Stimulated activated CD4-positive, alpha-beta T cell treated with anti-CD3 and anti-CD28 coated beads, Interleukin-15, amount 100 ng/mL, for 1 hour (primary cell): ENCODE measurements at places on chromosomes 7 and 10.

DNA sequence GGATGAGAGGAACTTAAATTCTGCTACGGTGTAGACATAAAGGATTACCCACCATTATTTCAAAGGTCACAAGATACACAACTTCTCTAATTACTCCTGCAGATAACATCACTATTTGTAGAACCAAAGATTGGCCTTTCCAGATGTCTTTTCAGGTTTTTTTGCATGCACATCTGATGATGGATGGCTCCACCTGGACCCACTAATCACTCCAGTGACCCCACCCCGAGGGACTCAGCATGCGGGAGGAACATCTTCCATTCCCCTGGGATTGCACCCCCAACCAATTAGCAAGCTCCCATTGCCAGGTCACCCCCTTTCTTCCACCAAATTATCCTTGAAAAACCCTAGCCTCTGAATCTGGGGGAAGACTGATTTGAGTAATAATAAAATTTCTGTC, 608.9 kb downstream of the CNTNAP2 start:
- no peak for DNase-seq

DNA sequence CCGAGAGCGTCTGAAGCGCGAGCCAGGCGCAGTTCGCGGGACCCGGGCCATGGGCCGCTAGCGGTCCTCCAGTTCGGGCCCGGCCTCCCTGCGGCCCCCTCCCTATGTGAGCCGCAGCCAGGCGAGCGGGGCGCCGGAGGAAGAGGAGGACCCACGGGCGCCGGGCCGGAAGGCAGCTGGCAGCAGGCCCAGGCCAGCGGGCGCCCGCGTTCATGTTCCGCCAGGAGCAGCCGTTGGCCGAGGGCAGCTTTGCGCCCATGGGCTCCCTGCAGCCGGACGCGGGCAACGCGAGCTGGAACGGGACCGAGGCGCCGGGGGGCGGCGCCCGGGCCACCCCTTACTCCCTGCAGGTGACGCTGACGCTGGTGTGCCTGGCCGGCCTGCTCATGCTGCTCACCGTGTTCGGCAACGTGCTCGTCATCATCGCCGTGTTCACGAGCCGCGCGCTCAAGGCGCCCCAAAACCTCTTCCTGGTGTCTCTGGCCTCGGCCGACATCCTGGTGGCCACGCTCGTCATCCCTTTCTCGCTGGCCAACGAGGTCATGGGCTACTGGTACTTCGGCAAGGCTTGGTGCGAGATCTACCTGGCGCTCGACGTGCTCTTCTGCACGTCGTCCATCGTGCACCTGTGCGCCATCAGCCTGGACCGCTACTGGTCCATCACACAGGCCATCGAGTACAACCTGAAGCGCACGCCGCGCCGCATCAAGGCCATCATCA, 1.1 kb downstream of the ADRA2A start:
- no peak for DNase-seq

DNA sequence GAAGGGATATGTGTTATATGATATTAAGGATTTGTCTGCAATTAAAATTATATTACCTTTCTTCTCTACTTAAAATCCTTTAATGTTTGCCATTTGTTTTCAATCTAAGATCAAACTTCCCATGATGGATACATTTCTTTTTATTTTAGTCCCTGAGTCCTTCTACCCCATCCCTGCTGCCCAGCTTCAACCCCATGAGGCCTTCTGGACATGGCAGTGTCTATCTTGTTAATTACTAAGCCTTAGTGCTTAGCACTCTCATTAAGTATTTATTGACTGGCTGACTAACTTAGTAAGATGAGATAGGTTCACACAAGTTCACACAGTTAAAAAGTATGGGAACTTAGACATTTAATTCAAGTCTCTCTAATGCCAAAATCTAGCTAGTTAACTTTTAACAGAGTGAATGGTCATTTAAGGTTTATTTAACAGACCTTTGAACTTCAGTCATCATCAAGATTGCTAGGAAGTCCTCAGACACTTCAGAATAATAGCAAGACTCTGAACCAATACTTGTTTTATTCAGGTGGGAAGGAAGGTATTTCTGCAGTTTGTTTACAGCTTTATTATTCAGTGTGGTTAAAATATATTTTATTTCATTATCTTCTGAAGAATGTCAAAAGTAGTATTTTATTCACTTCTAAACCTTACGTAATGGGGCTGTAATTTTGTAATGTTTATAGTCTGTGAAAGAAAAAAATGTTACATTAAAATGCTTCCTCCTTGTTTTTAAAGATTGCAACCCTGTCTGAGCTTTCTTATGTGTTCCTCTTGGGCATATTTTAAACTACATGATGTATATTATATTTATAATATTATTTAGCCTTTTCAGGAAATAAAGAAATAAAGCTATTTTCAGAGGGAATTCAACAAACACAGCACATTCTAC, 848.9 kb downstream of the REEP3 start:
- no peak for DNase-seq

DNA sequence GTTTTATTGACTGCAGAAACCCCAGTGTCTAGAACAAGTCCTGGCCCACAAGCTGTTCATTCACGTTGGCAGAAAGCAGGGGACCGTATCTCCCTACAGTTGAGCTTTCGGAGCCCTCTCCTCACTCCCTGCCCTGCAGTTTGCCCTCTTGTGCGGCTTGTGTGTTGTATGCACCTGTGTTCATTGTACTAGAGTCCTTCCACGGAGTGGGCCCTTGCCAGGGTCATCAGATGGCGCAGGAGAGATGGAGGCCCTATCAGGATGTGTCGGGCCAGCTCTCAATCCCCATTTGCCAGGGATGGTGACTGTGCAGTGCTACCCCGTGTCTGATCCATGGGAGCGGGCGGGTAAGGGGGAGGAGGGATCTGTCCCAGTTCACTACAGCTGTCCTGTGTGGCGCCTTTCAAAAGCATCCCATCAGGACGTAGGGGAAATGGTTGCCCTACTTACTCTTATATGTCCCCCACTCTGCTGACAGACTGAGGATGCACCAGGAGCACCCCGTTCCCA, 77.4 kb upstream of the PRR15 start:
- DNase-seq = no peak

DNA sequence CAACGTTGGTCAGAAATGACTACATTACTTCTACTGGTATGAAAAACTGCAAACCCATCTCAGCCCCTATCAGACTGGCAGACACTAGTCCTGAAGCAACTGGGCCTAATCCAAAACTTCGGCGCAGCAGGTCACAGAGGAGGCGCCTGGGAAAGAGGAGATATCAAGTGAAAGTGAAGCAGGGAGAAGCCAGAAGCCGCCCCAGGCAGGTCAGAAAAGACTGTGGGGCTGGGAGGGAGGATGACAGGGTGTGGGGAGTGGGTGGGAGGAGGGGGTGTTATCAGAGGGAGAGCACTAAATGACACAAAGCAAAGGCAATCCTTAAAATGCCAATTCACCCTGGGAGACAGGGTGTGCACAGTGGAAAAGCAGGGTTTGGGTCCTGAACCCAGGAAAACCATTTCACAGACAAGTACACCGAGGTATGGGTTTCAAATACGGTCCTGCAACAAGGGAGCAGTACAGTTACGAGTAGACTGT, 731 bp downstream of the CHCHD3 start:
- no peak for DNase-seq

DNA sequence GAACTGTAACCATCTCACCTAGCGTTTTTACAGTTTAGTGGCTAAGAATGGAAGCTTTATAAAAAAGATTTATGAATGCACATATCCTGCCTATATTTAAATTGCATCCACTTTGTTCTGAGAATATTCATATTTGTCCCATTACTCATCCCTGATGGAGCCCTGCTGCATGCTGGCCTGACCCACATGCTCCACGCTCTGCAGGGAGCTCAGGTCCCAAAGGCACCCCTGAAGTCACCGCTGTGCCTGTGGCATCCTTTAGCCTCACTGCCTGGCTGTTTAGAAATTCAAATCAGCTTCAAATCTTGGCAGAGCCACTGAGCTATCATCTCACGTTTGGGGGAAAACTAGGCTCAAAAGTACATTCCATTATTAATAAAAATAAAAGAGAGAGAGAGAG, 24.4 kb downstream of the C10orf90 start:
- DNase-seq = no peak

- DNase-seq = no peak
Measured at GRCh38 chr7:116575853-116576252, 51.0 kb downstream of the CAV1 start.

DNA sequence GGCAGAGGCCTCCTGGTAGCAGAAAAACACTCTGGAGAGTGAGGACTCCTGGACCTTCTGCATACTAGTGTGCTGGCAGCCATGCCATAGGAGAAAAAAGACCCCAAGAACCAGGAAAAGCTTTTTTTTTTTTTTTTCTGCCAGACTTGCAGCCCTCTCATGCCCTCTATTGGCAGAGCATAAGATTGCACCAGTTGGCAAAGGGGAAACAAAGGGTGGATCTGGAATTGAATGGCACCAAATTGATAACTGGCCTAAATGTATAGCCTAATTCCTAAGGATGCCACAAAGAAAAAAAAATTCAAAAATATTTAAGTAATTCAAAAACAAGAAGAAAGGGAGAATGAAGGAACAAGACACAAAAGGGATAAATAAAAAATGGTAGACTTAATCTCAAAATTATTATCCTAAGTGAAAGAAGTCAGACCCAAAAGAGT, 112.5 kb upstream of the GHITM start:
- DNase-seq = no peak

DNA sequence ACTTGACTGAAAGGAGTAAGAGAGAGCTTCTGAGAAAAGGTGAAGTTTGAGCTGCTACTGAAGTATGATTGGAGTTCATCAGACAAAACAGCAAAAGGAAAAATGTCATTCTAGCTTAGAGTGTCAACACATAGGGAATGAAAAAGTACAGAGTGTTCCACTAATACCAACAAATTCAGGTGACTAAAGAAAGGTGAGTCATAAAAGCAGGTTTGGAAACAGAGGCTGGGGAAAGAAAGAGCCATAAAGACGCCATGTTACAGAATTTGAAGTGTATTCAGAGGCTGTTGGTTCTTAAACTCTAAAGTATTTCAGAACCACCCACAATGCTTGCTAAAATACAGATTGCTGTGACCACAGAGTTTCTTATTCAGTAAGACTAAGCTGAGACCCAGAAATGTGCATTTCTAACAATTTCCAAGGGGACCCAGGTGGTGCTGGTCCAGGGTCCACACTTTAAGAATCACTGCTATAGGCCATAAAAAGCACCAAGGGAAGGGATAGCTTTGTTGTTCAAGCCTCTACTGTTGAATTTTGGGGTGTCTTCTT, 143.1 kb downstream of the ELAPOR2 start:
- DNase-seq = no peak

GRCh38 chr10:75620356-75620755, 188.9 kb downstream of the LRMDA start:
- no peak for DNase-seq

- DNase-seq = no peak
Measured at GRCh38 chr7:37048674-37049073, 324.4 kb upstream of the AOAH start.

GRCh38 chr10:87759551-87759950, 58.5 kb downstream of the ATAD1 start:
- no peak for DNase-seq

GRCh38 chr10:124539935-124540641, 78.5 kb downstream of the LHPP start:
- DNase-seq = peak; percentile 51

- DNase-seq = no peak
Measured at GRCh38 chr7:128166603-128167041, 74.5 kb upstream of the LEP start.

DNA sequence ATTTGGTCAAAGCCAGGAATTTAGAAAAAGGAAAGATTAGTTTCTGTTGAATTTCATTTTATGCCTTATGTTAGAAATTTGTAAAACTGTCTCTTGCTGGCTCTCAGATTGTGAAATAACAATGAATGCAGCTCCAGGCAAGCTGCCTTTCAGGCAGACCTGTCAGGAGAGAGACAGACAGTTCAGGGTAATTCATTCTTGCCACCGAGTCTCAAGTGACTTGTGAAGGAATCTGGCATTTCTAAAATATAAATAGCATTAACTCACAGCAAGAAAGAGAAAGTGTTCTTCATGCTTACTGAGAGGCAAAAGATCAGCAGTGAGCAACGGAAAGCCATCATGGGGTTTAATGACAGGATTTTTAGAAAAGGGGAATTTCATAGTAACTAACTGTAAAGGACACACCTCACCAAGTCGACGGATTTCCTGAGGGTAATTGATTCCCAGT, 442.3 kb upstream of the AKR1E2 start:
- DNase-seq = no peak

DNA sequence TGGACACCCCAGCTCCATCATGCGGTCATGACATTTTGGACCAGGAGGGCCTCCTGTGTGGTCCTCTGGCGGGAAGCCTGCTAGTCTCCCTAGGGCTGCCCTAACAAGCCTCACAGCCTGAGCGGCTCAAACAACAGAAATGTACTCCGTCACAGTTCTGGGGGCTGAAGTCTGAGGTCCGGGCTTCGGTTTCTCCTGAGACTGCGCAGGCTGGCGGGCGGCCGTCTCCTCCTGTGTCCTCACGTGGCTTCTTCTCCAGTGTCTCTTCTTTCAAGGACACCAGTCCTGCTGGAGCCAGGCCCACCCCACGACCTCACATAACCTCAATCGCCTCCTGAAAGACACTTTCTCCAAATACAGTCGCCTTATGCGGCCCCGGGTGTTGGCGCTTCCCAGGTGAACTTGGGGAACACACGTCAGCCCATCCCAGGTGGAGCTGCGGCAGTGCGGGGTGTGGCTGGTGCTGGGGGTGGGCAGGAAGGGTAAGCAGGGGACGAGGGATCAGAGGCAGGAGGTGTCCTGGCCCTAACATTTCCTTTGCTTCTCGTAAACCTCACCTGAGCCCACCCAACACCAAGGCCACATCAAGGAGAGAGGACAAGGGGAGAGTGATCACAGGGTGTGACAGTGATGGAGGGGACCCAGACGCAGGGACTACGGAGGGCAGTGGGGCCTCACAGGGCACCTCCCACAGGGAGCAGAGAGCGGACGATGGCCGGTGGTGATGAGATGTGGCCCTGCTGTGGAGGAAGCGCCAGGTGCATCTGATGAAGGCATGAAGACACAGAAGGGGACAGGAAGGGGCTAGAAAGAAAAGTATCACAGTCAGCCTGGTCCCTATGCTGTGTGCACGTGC, 580.6 kb downstream of the PTPRN2 start:
- DNase-seq = no peak

DNA sequence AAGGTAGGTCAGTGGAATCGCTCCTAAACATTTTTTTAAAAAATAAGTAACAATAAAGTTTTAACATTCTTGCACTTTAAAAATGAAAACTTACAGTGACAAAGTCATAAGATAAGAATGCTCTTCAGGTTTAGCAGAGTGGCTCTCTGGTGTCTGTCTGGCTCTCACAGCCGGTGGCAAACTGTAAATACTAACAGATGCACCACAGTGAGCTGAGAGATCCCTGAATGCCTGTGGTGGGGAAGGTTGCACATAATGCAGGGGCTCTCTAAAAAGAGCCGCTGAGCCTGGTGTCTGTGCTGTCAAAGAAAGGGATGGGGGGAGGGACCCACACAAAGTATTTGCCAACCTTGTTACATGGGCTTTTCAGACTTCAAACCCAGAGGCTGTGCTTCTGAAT, 498.3 kb downstream of the CCSER2 start:
- DNase-seq = no peak

DNA sequence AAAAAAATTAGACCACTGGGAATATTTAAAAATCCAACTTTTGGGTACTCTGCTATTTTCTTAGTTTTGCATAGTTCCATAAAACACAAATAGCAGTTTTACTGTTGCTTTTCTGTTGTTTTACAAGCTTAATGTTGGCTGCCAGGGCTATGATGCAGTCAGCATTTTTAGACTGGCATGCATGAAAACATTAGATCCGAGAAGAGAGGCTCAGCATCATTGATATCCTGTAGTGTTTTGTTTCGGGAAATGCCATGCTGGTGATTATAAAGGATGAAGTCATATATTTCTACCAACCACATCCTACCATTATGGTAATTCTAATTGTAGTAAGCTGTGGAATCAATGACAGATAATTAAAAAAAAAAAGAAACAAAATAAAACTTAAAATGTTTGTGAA, 104.6 kb downstream of the MBL2 start:
- DNase-seq = no peak

- DNase-seq = no peak
Measured at GRCh38 chr7:28410628-28411531, 1.4 kb upstream of the CREB5 start.
